ENCODE measurements at places on chromosomes 3 and 15. TPM values are rescaled to one million over a fixed set of nuclear protein-coding genes. Genes with fewer than 3 reads are reported as not detected.

Gene SLC2A2
- not detected for total RNA-seq

Gene LMAN1L
- 3.0 TPM for total RNA-seq

Gene IQCF5
- total RNA-seq: not detected

Gene SERINC4
- total RNA-seq: 3.8 TPM

Gene MCTP2
- 8.6 TPM for total RNA-seq

Gene NAA80
- 5.5 TPM for total RNA-seq

Gene SAXO2
- 12.1 TPM for total RNA-seq

Gene MYL3
- total RNA-seq: 11.8 TPM

Gene NLGN1
- total RNA-seq: 74.2 TPM

Gene CPA3
- 8.6 TPM for total RNA-seq

Gene REC114
- total RNA-seq: not detected

Gene EFCC1
- 1.1 TPM for total RNA-seq

Gene CCDC13
- 9.3 TPM for total RNA-seq

Gene CX3CR1
- total RNA-seq: 1.8 TPM

Gene ROPN1
- total RNA-seq: not detected

Gene SPTSSB
- 4.1 TPM for total RNA-seq

Gene SH2D7
- total RNA-seq: not detected

Gene TOPAZ1
- total RNA-seq: not detected

Gene ROBO2
- total RNA-seq: 132 TPM

Measured in camera-type eye (tissue), 1 donor.